ENCODE measurements at places on chromosomes 1 and 21.

DNA sequence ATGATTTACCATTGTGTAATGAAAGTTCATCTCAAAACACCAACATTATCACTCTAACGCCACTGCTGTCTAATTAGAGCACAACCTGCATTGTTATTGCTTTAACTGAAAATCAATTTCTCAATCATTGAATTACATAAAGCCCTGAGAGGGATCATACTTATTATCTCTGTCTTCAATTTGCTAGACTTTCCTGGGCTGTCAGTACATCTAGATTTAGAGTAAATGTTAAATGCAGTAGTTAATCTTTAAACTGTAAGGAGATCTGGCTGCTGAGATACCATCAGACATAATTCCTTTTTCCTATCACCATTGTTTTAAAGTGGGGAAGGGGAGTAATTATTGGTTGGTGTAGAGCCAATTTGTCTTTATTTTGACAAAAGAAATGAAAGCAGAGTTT lies 1995.1 kb downstream of the MRPL39 start:
- DNase-seq = no peak

GRCh38 chr1:15245593-15246360 lies 1.2 kb upstream of the FHAD1 start:
- DNase-seq = no peak

- no peak for DNase-seq
Measured at GRCh38 chr1:204769997-204770396, 84.5 kb upstream of the LRRN2 start.

GRCh38 chr1:79353224-79353623 lies 346.7 kb upstream of the ADGRL4 start:
- DNase-seq = peak; percentile 68

DNA sequence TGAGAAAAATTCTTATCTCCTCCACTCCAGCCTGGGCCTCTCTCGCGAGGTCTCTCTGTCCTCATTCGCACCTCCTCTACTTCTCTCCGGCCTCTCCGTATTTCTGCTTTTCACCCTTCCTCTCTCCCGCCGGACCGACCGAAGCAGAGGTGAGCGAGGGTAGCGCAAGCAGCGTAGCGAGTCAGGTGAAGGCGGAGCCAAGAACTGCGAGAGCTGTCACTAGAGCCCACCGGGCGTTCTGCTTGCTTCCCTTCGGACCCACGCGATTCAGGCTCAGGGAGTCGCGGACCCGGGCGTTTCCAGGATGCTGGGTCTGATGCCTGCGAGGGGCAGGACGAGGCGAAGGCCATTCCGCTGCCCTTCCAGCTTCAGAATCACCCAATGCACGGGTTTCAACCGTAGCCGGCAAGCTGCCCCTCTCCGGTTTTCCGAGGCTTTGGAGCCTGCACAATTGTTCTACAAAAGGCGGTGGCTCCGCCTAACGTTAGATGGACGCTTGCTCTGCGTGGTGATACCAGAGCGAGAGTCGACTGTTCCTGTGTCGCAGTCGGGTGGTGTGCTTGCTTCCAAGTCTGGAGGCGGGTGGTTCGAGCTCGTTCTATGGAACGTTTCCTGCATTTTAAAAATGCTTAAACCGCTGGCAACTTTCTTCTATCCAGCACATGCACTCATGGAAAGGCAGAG lies 310.2 kb downstream of the FAM72C start:
- no peak for DNase-seq

DNA sequence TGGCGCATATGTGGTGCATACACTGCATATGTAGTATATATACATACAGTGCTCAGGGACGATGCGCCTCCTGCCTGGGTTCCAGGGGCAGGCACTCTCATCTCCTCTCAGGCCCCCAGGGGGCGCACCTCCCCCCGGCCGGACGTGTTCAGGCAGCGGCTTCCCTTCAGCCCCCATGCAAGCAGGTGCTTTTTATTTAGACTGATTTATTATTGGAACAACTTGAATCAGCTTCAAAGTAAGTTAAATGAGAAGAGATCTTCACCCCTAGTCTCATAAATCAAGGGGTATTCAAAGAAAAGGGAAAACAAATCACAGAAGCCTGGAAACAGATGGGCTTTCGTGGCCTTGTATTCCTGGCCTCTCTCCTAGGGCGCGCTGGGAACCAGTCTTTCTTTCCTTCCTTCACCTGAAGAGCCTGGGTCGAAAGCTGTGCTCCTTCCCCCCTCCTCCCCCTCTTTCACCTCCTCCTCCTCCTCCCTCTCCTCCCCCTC lies 64.6 kb downstream of the UBIAD1 start:
- DNase-seq = peak; percentile 48

GRCh38 chr1:111739925-111740765 lies 950 bp upstream of the INKA2 start:
- DNase-seq = peak; percentile 73

DNA sequence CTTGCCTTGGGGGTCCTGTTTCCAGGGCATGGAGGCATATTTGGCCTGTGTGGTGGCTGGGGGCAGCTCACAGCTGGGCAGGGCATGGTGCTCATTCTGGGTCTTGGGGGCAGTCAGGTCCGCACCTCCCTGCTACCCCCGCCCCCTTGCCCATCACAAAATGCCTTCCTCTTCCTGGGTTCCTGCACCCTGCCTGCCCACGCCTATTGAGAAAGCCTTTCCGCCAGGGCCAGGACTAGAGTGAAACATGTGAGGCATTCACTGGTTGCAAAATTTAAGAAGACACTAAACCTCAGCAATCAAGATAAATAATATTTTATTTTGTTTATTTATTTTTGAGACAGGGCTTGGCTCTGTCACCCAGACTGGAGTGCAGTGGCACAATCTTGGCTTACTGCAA lies 19.7 kb downstream of the PTAFR start:
- no peak for DNase-seq

DNA sequence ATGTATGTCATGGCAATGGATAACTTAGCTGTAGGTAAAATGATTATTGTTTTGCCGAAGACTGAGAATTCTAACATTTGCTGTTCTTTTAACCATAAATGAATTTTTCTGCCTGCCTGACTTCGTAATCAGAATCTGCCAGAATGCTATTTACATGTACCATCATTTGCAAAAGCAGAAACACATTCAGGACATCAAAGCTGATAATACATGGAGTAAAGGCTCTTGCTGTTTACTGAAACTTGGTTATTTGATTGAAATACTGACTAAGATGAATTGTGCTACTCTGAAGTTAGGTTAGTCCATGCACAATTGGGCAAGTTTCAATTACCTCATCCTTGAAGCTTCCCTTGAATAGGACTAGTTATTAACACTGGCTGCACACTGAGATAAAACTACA lies 293.8 kb downstream of the PLA2G4A start:
- DNase-seq = no peak

DNA sequence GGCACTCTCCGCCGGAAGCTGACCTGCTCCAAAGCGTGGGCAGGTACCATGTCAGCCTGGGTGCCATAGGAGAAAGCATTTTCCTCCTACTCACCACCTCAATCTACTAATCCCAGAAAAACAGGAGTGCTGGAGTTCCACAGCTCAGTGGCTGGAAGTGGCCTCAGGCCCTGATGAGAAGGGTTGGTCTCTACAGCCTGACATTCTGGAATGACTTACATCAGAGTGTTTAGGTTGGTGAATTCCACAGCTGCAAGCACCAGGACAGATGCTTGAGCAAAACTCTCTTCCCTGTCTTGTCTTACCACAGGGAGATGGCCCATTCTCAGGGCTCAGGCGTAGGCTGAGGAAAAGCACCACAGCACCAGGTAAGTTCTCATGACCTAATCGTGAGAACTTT lies 5.5 kb downstream of the SEC16B start:
- no peak for DNase-seq

DNA sequence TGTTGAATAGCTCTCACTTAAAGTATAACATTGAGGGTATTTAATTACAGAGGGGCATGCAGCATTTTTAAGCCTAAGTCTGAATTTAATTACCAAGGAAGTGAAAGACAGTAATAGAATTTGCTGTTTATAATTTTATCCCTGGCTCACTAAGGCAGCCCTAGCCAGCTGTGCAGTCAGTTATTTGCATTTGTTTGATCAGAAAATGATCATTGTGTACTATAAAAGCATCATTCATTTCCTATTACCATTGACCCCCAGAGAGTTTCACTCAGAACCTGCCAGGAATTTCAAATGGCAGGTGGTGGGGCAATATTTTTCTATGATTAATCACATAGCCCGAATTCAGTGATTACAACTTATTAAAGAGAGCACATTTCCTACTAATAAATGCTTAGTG lies 277.1 kb upstream of the KAZN start:
- no peak for DNase-seq

DNA sequence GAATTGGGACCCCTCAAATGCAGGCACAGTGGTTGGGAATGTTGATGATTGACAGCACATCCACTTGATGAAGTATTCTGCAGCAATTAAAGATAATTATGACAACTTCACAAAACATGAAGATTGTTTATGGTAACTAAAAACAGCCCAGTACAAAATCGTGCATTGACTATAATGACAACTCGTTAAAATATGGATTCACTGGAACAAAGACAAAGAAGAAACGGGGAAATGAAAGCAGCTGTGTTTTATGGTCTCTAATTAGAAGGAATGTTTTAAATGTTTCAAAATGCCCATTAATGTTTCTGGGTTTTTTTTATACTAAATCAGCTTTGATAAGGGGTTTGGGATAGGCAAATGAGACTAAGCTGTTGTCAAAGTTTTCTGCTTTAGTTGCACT lies 36.1 kb downstream of the NIPAL3 start:
- DNase-seq = no peak

DNA sequence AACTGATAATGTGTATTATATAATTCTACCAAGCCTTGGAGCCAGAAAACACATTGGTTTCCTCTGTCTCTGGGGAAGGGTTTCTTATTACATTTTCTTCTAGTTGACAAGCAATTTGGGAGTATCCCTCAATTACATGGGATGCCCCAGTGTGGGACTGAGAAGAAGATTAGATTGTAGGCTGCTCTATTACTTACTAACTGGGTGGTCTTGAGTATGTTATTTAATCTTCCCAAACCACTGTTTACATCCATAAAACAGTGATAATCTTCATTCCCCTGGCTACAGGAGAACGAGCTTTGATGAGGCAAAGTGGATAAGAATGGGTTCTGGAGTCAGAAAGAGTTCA lies 105.8 kb downstream of the TSEN15 start:
- no peak for DNase-seq

GRCh38 chr1:21520899-21521716 lies 11.9 kb downstream of the ALPL start:
- DNase-seq = no peak

- DNase-seq = no peak
Measured at GRCh38 chr21:41926807-41927171, 27.0 kb downstream of the C2CD2 start.

DNA sequence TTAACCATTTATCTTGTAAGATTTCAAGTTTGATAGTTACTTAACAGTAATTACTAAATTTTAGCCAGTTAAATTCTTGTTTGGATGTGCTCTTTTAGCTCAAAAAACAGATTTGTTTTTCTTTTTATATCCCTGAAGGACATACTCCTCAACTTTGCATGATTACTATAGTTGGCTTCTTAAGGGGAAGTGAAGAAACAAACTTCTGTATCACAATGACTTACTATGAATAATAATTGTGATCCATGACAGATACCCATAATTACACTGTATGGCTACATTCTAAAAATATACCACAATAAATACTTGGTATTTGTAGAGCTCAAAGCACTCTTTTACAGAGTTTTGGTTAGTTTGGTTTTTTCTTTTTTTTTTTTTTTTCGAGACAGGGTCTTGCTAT lies 55.8 kb downstream of the IARS2 start:
- no peak for DNase-seq

DNA sequence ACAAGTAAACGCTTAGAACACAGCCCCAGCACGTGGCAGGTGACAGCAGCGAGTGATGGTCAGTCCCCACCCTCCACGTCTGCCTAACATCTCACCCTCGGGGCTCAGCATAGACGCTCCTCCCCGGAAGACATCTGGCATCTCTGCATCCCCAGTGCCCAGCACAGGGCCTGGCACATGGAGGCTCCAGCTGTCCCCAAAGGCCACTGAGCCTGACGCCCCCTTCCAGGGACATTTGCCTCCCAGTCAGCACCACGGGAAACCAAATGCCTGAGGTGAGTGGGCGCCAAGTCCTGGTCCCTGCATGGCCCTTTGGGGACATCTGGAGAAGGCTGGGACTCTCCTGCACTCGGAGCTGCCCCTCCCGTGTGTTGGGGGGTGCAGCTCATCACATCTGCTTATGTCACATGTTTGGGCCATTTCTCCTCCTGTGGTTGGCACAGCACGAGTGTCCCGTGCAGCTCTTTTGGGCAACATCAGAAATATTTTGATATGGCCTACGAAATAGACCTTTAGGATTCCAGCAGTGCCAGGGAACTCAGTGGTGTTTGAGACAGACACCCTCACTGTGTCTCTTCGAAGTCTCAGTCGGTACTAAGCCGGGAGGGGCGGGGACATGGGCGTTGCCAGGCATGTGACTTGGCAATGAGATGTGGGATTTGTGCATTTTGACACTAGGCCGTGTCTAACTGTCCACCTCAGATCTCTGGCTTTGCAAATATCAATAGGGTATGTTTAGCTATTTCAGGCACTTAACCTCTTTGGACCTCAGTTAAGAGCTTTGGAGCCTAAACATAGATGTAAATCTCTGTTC lies 315.0 kb downstream of the PTPRU start:
- no peak for DNase-seq

GRCh38 chr1:224420106-224420505 lies 14.5 kb downstream of the WDR26 start:
- no peak for DNase-seq

DNA sequence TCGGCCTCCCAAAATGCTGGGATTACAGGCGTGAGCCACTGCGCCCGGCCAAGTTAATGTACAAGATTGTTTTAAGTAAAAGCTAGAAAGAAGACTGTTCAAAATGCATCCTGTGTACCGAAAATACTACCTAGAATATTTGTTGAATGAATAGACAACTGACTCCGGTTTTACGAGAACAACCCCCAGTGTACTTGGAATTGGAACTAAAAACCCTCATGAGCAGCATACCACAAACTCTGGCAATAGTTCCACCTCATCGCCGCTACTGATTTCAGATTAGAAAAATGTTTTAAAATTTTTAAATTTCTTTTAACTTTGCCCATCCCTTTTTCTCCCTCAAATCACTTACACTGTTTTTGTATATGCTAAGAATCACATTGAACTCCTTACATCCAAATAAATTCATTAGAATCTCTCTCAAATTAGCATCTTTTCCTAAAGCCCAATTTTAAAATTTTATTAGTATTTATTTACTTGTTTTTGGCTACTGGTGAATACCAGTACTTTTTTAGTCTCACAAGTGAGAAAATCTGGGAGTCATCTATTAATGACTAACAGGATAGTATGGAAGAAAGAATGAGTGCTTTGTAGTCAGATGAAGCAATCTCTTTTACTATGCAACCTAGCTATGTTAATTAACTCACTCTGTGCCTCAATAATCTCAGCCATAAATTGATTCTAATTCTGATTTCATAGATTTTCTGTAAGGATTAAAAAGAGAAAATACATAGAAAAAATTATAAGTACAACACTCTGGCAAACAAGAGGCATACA lies 95.1 kb downstream of the GPATCH2 start:
- no peak for DNase-seq

GRCh38 chr1:109133815-109134214 lies 19.9 kb downstream of the ELAPOR1 start:
- DNase-seq = no peak
